ENCODE measurements at places on chromosomes 4 and X.

DNA sequence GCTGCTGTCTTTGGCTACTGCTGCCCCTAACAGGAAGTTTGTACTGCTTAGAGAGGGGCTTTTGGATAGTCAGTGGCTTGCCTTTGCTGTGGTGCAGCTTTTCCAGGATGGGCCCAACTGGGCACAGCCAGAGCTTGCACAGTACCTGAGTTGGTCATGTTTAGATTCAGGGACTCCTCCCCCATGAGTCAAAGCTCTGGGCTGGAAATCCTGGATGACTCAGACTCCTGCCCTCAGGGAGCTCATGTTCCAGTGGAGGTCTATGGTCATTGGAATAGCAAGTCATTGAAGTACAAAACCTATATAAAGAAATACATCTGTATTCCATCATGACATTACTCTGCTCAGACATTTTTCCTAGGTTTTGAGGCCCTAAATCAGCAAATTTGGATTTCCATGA is 66.7 kb upstream of the PJA1 start:
- no peak for DNase-seq

GRCh38 chr4:87543835-87544461 is 14.8 kb upstream of the SPARCL1 start:
- DNase-seq, result no peak

DNA sequence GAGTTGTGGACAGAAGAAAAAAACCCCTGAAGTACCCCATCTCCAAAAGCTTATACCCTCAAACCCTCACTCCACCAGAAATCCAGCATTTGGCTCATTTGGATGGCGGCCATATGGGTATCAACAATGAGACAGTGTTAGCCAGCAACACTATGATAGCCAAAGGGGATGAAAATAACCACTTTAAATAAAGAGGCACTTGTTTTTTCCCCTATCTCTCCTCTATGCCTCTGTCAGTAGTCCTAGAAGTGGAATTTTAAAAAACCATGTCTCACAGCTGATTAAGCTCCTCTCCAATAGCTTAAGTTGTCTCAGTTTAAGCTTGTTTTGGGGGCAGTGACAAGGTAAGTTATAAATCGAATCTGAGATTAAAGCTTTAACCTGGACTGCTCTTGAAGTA is 124.0 kb downstream of the MOSPD2 start:
- no peak for DNase-seq

GRCh38 chr4:1050486-1051213 is 39.2 kb downstream of the FGFRL1 start:
- no peak for DNase-seq

DNA sequence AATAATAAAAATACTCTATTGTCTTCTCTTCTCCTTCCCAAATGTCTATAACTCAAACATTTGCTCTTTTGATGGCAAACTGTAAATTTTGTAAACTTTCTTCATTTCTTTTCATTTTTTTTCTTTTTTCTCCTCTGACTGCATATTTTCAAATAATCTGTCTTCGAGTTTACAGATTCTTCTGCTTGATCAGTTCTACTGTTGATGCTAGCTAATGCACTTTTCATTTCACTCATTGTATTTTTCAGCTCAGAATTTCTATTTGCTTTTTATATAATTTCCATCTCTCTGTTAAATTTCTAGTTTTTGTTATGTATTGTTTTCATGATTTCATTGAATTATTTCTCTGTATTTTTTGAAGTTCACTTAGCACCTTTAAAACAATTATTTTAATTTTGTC is 646.8 kb upstream of the INTU start:
- no peak for DNase-seq

DNA sequence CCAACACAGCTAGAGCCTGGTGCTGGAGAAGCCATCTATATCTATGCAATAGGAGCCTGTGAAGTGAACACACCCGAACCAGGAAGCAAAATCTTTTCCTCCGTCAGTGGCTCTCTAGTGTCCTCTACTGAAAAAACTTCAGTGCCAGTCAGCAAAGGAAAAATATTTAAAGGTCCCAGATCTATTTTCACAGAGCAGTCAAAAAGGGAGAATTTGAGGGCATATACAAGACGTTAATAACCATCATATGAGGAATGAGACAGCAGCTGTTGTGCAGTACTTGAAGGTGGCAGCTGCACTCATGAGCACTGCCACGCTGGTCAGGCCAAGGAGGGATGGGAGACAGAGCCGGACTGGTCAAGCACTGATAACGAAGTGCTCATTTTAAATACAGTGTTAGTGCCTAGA is 14.4 kb downstream of the MCUB start:
- no peak for DNase-seq

DNA sequence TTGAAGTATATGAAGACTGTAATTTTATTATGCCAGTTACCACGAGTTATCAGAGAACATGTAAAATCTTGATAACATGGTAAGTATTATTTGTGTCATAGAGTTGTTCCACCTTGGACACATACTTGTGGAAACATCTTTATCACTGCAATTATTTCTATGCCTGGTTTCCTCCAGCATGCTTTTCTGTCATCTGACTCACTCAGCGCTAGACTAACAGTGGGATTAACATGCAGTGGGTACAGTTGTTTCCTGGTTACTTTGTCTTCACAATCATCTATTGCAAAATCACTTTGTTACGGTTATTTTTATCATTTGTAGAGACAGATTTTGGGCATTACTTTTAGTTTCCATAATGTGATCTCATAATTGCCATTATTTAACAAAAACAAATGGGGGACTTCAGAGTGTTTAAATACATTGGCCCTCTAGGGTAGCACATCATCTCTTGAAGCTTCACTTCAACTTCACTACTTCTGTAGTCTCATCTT is at the start of gene STATH:
TSS of gene STATH (plus strand) at position 441 of the 491 bp plus-strand sequence. CDS start 2,472 bp downstream, outside the sequence.
- DNase-seq, result no peak

DNA sequence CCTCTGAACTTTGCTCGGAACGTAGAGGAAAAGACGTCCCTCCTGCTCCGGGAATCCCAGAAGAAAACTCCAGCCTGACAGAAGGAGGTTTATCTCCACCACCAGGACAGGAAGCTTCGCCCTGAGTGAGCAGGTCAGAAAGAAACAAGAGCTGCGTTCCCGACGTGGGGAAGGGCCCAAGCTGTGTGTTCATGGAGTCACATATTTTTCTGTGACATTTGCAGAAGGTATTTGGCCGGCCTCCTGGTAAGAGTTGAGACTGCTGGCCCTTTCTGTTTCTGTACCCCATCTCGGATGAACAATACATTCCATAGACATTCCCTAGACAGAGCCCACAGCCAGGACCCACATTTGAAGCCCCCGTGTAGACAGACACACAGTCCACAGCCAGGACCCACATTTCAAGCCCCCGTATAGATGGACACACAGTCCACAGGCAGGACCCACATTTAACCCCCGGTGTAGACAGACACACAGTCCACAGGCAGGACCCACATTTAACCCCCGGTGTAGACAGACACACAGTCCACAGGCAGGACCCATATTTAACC is 230.8 kb downstream of the SHOX start:
- no peak for DNase-seq

DNA sequence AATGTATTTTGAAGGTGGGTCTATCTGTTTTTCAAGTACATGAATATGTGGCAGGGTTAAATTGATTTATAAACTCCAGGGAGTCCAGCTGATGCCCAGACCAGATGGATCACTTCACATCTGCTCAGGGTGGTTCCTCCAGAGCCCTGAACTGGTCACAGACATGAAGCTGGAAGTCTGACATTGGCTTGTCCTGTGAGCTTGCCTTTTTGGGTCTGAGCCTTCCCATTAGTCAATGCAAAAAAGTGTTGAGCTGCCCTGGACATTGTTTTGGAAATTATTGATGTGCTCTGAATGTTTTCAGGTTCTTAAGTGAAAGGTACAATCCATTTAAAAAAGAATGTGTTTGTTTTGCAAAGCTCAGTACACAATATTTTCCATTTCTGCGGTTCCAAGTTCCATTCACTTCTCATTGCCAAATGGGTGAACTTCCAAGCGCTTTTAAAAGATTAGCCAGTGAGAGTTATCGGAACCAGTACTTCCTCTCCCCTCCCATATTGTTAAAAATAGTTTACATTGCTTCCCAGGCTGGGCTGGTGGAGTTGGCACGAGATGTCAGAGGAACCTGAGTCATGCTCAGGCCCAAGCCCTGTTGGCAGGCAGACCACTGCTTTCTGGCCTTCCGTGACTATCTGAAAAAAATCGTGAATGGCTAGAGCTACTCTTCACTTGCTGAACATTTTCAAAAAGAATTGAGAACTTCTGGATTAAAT is 52.1 kb downstream of the PDGFRA start:
- no peak for DNase-seq

GRCh38 chr4:98966926-98967325 is 28.6 kb upstream of the METAP1 start:
- no peak for DNase-seq

GRCh38 chr4:111776561-111776960 is 368.7 kb upstream of the FAM241A start:
- DNase-seq, result no peak

DNA sequence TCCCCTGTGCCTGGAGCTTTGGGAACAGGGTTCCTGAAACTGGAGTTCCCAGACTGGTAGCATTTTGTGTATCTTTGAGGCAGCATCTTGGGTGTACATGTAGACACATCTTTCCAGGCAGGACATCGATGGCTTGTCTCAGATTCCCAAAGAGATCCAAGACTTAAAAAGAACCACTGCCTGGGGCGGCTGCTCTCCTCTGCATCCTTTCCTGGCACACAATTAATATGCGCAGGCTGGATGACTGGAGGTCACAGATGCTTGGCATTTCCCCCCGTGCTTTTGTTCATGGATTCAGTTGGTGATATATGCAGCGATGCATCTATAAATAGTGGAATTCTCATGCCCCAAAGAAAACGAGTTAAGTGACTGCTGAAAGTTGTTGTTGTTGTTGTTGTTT is 80.5 kb downstream of the CLDN34 start:
- DNase-seq, result no peak

GRCh38 chr4:140092094-140092851 is 61.7 kb downstream of the MAML3 start:
- peak; percentile 34 for DNase-seq

DNA sequence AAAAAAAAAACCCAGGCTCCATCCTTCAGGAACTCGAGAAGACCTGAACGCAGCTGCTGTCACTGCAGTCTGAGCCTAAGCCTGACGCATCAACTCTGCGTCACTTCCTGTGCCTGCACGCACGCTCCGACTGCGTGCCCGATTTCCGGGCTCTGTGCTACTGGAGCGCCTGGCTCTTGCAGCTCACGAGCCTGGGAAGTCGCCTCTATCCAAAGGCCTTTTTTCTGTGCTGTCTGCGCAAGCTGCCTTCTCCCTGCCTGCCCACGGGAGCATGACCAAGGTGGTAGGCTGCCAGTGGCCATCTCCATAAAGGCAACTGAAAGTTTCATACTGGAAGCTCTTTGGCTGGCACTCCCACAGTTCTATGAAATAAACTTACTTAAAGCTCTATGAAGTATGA is 9.9 kb upstream of the GASK1B start:
- no peak for DNase-seq

DNA sequence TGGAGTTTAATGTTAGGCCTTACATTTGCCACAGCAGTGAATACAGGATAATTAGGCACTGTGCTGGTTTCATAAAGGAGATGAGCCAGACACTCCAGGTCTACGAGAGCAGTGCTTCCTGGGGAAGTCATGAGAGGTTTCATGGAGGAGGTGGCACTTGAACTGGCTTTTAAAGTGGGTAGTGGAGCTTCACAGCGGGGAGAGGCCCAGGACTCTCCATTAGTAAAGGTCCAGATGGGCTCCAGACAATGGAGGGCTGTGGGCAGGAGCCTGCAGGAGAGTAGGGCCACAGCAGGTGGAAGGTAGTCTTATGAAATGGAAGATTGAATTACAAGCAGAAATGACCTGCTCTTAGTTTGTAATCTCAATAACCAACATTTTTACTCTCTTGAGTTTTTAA is 29.0 kb downstream of the CLDN22 start:
- no peak for DNase-seq

DNA sequence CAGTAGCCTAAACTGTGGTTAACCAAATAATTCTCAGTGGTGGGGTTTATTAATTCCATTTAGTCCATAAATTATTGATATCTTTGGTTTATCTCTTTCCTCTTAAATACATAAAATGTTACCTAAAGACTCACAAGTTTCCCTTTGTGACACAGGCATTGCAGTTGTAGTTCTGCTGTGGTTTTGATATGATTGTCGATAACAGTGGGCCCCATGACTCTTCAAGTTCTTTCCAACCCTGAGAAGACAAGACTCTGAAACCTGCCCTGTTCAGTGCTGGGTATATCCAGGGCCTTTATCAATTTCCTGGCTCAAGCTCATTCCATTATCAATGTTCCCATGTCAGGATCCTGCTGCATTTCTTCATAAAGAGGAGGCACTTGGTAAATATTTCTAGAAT is 117.9 kb upstream of the TBC1D9 start:
- no peak for DNase-seq

DNA sequence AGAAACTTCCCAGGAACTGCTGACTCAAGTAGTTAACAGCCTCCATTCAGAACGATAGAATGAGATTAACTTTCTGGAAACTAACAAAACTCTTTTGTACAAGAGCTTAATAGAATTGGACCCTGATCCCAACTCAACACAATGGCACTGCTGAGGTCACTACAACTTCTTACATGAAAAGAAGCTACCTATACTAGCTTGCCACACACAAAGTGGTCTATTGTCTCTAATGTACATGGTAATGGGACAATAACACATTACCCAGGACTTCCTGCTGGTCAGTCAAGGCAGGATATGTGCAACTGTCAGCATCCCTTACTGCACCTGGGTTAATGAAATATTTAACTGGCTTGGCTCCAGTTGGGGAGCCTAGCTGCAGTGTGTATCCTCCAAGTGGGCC is 56.2 kb downstream of the BRCC3 start:
- DNase-seq, result no peak

- DNase-seq, result no peak
Measured at GRCh38 chrX:150080497-150080896, 142.2 kb upstream of the EOLA2 start.

DNA sequence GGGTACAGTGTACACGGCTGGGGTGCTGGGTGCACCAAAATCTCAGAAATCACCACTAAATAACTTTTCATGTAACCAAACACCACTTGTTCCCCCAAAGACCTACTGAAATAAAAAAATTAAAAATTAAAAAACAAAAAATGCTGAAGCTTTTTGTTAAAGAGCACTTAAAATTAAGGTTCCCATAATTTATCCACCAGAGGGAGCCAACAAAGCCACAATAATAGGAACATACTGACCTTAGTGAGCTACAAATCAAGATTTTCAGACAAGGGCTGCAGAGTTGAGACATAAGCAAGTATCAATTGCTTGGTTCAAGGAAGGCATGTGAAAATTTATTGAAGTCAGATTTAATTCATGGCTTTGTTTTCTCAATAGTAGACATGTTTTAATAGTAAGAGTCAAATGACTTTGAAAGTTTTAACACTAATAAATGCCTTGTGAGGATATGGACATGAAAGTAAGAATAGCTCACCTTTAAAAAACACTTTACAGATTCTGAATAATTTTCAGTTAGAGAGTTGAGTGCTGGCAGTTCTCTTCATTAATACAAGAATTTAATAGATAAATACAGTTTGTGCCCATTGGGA is 43.0 kb upstream of the SCOC start:
- no peak for DNase-seq

DNA sequence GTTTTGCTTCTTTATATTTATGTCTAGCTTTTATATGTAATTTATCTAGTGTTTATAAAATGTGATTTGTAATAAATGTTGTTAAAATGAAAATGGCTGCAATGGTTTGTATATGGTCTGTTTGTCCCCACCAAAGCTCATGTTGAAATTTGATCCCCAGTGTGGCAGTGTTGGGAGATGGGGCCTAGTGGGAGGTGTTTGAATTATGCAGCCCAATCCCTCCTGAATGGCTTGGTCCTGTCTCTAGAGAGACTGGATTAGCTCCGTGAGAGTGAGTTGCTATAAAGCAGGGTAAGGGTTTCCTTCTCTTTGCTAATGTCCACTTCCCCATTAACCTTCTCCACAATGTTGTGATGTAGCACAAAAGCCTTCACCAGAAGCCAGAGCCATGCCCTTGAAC is 30.0 kb upstream of the JADE3 start:
- DNase-seq, result no peak

All from stimulated activated naive CD8-positive, alpha-beta T cell treated with anti-CD3 and anti-CD28 coated beads, Interleukin-15, Interleukin-2, amounts not matched to agents 100 U/mL and 50 U/mL, for 24 hours (primary cell).